HTR-8/SVneo (cell line): ENCODE measurements at places on chromosomes 12 and 14.

- DNase-seq, result no peak
Observed at GRCh38 chr12:116874324-116874995, 6.8 kb downstream of the HRK start.

GRCh38 chr14:35695647-35696046 lies 113.4 kb downstream of the RALGAPA1 start:
- DNase-seq, result no peak

DNA sequence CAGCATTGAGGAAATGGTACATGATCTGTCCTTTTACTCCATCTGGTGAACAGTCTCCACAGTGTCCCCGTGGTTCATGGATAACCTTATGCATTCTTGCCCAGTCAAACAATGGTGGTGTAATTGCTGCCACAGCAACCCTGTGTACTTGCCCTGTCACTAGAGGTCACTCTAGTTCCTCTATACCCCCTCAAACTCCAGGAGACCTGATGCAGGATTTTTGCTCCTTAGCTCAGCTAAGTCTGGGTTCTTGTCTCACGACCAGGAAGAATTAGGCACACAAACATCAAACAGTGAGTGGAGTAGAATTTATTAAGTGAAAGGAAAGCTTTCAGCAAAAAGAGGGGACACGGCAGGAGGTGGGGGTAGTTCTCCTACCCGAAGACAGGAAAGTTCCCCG lies 24.7 kb upstream of the EEA1 start:
- no peak for DNase-seq

DNA sequence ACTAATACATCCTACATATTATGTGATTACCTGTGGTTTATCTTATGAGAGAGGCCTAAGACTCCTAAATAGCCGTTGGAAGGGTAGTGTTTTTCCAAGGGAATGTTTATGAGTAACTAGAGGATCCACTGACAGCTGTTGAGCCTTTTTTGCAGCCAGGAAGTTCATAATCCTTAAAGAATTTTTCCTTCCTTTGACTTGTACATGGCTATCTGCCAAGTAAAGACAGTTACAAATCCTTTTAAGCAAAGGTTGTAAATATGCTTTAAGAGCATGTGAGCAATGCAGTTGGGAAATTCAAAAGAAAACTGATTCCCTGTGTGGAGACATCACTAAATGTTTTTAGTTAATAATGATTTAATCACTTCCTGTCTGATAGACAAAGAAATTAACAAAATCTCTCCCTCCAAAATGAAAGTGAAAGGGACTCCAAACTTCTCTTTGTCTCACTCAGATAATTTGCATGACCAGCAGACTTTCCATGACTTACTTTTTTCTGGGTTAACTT lies 333.8 kb downstream of the PDZRN4 start:
- peak; percentile 43 for DNase-seq

DNA sequence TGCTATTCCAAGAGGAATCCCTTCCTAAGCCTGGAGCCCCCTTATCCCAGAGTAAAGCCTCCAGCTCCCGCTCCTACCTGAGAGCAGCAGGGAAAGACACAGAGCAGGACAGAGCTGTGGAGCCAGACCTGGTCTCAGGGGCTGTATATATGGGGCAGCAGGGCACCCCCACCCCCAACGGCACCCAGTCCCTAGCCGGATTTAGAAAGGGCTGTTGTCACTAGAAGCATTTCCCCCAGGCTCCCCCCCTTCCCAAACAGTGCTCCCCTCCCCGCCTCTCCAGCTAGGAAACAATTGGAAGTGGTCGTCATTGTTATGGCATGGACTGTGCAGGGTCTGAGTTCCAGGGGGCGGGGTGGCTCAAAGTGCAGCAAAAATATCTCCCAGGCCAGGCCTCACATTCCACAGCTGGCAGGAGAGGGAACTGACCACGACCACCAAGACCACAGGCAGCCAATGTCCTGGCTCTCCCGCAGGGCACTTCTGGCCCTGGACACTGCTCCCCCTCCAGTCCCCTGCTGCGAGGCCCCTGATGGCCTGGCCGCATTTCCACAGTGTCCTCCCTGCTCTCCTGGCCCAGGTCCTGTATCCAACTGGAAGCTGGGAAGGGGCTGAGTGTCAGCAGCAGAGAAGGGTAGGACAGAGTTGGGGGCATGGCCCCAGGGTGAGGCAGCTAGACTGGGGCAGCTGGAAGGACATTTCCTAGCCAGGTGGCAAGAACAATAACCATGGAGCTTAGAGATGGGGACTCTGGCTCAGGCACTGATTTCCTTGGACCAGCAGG lies at the start of gene MYH7:
MYH7 (minus strand) TSS at position 118 of the 784 bp plus-strand sequence. CDS start 1,928 bp downstream, outside the sequence.
- DNase-seq, result no peak

GRCh38 chr14:74627076-74627475 lies 15.0 kb upstream of the LTBP2 start:
- DNase-seq, result no peak

GRCh38 chr12:75207338-75208083 lies 2.1 kb downstream of the KCNC2 start:
- DNase-seq, result no peak

- DNase-seq, result no peak
Observed at GRCh38 chr14:37090026-37090425, 82.4 kb downstream of the SLC25A21 start.

DNA sequence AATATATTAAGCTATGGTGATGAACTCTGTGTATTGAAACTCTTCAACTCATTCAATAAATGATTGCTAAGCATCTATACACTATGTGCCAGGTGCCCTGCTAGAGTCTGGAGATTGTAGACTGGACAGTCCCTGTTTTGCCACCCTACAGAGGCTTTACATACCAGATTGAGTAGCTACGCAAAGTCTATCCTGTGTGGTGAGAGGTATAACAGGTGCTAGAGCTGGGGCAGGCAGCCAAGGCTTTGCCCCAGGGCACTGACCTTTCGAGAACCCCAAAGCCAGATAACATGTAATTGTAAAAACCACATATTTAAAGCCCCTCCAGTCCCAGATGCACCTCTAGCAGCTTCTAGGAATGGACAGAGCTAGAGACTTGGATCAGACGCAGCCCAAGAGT lies 52.8 kb downstream of the PPM1H start:
- DNase-seq, result no peak

DNA sequence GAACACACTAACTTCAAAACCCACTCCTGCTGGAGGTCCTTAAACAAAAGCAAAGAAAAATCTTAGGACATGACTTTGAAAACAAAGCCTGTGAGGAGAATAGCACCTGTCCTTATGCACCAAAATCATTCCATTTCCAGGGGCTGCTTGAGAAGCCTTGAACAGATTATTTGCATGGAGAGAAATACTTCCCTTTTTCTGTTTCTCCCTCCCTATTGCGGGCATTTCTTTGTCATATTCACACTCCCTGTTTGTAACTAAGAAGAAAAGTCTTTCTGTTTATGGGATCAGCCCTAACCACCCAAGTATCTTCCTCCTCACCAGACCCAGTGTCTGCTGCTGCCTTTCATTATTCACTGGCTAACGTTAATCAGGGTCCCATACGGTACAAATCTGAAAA lies 218.8 kb downstream of the DPF3 start:
- no peak for DNase-seq

- DNase-seq, result no peak
Observed at GRCh38 chr12:94299846-94300245, 151.5 kb downstream of the PLXNC1 start.

- no peak for DNase-seq
Observed at GRCh38 chr14:73824127-73824526, 27.5 kb upstream of the PTGR2 start.

DNA sequence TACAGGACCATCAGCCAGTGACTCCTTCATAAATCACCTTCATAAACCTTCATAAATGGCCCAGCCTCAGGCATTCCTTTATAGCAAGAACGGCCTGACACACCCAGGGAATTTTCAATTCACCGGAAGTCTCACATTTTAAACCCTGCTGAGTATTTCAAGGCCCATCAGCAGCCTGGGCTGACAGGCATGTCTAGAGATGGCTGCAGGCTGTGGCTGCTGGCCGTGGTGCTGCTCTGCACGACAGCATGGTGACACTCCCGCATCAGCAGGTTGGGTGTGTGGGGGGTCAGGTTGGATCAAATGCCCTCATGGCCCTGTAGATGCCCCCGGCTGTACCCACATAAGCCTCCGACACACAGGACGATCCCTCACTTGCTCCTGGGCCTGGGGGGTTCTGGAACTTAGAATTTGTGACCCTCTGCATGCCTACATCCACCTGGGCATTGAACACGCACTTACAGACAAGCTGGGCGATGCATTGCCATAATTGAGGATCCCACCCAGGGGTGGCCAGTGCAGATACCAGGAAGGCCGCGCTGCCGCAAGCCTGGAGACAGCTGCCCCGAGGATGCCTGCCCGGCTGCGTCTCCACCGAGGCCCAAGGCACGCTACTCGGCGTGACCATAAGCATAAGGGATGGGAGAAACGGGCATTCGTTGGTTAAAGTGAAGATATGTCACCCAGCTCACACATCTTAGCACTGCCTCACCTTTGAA lies 124.3 kb downstream of the PIWIL1 start:
- DNase-seq, result no peak

DNA sequence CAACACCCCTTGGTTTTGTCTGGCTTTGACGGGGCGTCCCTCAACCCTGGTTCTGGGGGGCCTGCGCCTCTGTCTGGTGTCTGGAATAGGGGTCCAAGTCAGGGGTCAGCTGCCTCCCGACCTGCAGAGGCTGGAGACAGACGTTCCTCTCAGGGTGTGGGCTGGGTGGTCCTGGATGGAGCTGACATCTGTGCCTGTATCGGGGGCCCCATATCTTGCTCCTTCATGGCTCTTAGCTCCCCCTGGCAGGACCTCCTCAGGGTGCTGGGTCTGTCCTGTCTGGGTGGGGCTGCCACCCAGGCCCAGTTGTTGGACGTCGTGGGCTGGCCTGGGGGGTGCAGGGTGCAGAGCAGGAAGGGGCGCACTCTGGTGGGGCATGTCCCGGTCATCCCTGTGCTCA lies 374.8 kb downstream of the TMEM121 start:
- no peak for DNase-seq

- no peak for DNase-seq
Observed at GRCh38 chr12:96883571-96883970, 23.5 kb upstream of the NEDD1 start.

DNA sequence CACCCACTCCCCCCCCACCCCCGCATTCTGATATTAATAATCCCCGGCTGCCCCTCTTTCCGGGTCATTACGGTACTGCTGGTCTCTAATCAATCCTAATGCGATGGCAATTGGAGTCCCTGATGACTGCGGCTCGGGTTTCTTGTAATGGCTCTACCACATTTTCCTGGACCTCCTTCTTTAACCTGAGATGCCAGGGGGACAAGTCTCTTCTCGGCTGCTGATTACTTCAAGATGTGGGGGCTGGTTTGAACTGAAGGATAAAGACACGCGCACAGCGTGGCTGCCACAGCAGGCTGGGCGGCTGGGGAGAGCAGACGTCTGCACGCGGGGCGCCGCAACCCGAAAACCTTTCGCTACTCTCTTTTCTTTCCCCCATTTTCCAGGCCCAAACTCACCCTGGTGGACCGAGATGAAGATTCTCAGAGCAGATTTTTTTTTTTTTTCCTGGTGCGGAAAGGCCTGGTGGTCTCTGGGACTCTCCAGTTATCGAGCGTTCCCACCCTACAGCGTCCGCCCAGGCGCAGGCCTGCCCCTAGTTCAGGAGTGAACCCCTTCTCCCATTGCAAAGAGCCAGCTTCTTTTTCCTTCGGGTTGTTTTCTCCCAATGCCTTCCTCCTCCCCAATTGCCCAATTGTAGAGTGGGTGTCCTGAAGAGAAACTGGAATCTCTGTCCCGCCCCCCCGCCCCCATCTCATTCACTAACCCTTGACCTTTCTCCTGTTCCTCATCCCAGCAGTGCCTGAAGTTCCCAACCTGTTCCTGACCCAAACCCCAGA lies 6.0 kb upstream of the SIX1 start:
- DNase-seq, result no peak

DNA sequence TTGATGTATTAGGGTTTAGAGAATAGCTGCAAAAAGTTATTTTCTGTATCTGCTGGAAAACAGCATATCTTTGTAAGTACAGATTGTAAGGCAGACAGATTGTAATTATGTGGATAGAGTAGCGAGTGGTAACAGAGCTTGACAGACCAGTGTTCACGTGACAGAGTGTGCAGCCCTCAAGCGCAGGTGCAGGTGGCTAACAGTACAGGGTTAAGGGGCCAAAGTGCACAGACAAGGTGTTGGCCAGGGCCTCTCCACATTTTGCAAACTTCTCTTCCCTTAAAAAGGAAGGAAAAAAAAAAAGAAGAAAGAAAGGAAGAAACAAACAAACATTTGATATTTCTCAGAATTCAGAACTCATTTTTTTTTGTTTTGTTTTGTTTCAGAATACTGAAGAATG lies 25.2 kb upstream of the KLHL42 start:
- DNase-seq, result no peak

- DNase-seq, result no peak
Observed at GRCh38 chr12:109817627-109818231, 15.5 kb downstream of the TRPV4 start.

GRCh38 chr12:46811185-46811584 lies 14.6 kb downstream of the SLC38A4 start:
- DNase-seq, result no peak

GRCh38 chr14:79568594-79568993 lies 642.7 kb downstream of the DIO2 start:
- no peak for DNase-seq

DNA sequence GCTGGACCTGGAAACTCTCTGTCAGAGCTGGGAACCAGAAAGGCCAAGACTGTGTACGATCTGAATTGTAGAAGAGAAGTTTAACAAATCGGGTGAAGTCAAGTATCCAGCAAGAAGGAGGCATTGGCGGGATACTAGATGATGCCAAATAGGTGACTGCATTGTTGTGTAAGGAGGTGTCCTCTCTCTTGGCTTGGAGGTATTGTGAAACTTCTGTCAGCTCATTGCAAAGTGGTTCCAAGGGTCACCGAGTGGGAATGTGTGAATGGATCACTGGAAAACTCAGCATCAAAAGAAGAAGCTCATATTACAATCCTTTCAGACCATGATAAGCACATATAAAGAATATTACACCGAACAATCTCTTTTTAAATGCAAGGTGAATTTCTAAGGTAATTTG lies 11.7 kb downstream of the NAV3 start:
- no peak for DNase-seq
